ENCODE measurements at places on chromosomes 11 and 22.
A peak's percentile ranks its signal among the peaks of the same experiment; 100 is the strongest.

DNA sequence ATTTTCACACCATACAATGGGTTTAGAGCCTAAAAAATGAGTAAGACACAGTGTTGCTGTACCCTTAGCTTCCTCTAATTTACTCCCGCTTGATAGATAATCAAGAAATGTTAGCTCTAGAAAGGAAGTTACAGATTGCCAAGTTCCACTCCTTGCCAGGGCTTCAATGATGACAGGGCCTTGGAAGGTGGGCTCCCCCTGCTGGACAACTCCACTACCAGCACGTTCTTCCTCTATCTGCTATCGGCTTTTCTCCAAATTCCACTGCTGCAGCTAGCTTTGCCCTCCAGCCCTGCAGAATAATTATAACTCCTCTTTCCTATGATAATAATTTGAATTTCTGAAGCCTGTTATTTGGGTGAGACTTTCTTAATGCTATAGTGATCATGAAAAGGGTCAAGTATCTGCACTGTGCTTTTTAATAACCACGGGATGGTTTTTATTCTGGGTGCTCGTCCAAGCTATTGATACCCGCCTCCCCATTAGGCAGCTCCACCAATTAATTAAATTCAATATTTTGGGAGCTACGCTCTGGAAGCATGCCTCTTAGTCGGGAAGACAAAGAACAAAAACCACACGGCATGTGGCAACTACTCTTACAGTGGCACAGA is 9.0 kb downstream of the SYN3 start:
- peak; percentile 31 for DNase-seq

DNA sequence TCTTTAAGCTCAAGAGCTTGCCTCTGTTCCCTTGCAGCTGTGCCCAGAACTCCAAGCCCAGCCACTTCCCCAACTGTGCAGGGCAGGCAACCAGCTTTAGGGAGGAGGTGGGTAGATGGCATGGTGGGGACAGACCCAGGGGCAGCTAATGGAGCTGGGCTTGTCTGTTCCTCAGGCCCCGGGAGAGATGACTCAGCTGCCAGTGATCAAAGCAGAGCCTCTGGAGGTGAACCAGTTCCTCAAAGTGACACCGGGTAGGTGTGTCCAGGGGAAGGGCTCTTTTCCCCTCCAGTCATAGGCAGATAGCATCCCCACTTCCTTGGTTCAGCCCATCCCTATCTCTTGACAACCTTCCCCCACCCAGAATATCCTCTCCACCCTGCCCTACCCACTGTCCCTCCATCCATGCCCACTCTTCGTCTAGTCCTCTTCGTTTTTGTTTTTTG is 32.4 kb downstream of the CREB3L1 start:
- no peak for DNase-seq

- DNase-seq: no peak
Measured at GRCh38 chr11:62140304-62141110, 16.7 kb downstream of the INCENP start.

- no peak for DNase-seq
Measured at GRCh38 chr11:10639350-10639749, 54.2 kb downstream of the IRAG1 start.

DNA sequence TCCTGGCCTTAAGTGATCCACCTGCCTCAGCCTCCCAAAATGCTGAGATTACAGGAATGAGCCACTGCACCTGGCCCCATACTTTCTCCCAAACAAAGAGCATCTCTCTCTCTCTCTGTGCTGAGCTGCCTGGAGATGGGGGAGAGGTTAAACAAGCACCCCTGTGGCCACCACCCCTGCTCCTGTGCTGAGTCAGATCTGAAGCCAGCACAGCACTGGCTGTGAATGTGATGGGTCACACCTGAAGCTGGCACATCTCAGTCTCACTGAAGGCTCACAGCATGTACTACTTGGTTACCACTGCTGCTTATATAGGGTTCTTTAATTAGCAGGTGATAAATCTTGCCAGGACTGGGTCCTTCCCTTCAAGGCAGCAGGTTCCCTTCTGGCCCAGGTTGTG is 10.8 kb upstream of the WEE1 start:
- no peak for DNase-seq

DNA sequence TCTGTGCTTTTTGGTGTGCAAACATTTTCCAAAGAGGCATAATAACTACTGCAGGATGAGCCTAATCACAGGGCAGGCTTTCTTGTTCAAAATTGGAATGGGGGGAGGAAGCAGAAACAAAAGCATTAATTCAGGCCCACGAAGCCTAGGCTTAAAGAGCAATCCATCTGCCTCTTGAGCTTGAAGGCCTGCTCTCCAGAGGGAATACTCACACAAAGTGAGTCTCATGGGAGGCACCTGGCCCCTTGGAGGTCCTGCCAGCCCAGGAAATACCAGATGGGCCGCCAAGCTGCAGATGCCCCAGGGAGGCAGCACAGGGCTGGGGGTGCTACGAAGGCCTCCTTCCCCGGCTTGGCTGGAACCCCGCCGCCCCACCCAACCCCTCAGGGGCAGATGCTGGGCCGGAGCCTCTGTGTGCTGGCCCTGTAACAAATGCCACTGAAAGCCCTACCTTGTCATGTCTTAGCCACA is 39.3 kb upstream of the COMT start:
- DNase-seq: no peak

GRCh38 chr11:90823446-90823845 is 600.6 kb upstream of the CHORDC1 start:
- no peak for DNase-seq

GRCh38 chr22:22164541-22165272 is 79.9 kb upstream of the VPREB1 start:
- no peak for DNase-seq

DNA sequence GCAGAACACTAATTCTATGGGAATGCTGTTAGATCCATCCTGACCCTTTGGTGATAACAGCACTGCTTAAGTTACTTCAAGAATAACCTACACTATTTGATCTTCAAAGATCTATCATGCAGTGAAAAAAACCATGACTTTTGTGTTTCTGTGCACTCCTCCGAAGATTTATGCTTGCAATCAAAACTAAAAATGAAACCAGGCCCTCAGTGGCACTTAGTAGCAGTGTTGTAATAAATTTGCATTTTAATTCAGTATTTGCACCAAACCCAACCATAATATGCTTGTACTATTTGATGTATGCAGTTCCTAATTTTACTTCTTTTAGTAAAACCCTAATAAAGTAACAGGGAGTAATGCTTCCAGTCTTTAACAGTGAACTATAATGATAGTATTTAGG is 130.7 kb downstream of the SOX6 start:
- no peak for DNase-seq

- no peak for DNase-seq
Measured at GRCh38 chr11:35334385-35335090, 84.8 kb downstream of the SLC1A2 start.

GRCh38 chr11:69089258-69089657 is 40.5 kb downstream of the TPCN2 start:
- no peak for DNase-seq

DNA sequence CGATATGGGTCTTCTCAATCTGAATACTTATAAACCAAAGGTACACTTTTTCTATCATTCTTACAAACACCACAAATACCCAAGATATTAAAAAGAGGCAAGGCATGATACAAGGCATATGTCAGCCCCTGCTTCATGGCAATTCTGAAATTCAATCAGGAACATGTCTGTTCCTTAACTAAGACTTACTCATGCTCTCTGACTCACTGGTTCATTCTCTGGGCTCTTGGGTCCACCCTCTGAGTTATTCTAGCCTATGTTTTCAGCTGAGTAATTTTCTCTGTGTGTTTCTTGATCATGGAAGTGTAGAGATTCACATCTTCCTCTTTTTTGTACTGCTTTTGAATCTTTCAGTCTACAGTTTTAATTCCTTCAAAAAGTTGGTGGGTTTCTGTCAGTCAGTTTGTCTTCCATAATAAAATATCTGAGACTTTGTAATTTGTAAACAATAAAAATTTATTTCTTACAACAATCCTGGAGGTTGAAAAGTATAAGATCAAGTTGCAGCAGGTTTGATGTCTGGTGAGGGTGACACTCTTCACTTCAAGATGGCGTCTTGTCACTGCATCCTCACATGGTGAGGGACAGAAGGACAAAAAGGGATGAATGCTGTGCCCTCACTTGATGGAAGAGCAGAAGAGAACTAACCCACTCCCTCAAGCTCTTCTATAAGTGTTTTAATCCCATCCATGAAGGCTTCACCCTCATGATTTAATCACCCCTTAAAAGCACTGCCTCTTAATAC is 211.7 kb downstream of the FAM76B start:
- DNase-seq: no peak

DNA sequence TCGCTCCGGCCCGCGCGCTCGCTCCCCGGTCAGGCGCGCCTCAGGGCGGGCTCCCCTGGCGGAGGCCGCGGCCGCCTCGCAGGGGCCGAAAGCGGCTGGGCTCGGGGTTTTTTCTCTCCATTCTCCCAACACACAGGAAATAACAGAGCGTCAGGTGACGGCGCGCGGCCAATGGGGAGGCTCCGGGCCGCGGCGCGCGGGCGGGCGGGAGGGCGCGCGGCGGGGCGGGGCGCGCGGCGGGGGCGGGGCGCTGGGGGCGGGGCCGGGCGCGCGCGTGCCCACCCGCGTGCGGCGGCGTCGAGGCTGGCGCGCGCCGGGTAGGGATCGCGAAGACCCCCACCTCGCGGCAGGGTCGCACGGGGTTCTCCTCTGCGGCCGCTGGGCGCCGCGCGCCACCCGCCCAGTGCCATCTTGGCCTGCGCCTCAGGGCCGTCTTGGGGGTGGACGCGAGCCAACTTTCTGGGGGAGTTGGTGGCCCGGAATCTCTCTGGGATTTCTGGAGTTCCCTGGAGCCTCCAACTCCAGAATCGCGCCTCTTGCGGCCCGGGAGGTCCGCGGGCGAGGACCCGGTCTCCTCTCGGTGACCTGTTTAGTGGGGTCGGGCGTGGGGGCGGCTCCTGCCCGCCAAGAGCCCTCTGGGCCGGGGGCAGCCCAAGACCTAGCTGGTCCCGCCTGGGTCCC is at the start of gene TCF20:
TCF20 (minus strand) TSS at position 144 of the 681 bp plus-strand sequence. CDS start 55,348 bp downstream, outside the sequence.
- peak; percentile 60 for DNase-seq

GRCh38 chr11:9840460-9841004 is 176.7 kb downstream of the SWAP70 start:
- DNase-seq: no peak

DNA sequence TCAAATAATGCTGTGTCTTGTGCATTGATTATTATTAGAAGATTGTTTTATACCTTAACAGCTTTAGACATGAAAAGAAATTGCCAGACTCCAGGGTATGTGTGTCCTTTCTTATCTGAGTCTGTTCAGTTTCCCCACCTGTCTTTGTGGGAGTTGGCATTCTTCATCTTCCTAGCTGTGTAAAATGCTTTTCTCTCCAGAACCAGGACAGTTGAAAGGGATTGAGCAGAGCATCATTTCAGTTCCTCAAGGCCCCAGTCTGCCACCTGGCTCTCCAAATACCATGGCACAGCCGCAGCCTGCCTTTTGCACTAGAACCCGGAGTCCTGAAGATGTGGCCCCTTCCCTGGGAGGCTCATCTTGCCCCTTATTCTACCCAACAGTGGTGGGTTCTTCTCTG is 851.9 kb downstream of the NTM start:
- DNase-seq: no peak

DNA sequence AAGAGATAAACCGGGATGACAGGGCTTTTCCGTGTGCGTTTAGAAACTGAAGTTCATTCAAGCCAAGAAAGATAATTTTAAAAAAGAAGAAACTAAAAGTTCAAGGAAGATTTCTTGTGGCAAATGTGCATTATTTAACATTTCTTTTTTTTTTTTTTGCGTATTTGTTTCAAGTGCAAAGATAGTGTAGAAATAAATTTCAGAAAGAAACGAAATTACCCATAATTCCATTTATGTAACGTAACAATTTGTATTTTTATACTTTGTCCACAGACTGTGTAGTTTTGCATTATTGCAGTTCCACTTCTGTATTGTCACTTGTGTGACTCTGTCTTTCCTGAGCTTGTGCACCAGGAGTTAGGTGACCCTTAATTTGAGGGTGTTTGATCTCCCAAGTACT is 24.0 kb downstream of the SNAP29 start:
- DNase-seq: no peak

- no peak for DNase-seq
Measured at GRCh38 chr11:14687943-14688627, 44.5 kb downstream of the PDE3B start.

DNA sequence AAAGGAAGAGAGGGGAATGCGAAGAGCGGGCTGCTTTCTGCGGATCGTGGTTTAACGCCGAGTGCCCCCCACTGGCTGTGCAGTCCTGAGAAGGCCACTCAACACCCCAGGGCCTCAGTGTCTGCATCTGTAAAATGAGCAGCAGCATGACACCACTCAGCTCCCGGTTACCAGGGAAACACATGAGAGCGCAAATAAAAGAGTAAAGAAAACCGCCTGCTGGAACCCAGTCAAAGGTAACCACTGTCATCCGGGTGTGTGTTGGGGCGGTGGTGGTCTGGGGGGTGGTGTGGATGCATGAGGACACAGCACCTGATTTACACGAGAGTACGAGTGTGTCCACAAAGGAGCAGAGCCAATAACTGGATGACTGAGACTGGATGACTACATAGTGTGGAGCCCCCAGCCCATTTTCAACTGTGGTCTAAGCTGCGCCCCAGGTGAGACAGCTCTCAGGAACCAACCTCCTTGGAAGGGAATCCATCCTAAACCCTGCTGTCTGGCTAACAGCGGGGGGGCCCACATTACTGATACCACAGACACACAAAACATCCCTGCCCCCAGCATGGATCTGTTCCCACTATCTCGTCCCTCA is 5.7 kb downstream of the CELSR1 start:
- DNase-seq: no peak

DNA sequence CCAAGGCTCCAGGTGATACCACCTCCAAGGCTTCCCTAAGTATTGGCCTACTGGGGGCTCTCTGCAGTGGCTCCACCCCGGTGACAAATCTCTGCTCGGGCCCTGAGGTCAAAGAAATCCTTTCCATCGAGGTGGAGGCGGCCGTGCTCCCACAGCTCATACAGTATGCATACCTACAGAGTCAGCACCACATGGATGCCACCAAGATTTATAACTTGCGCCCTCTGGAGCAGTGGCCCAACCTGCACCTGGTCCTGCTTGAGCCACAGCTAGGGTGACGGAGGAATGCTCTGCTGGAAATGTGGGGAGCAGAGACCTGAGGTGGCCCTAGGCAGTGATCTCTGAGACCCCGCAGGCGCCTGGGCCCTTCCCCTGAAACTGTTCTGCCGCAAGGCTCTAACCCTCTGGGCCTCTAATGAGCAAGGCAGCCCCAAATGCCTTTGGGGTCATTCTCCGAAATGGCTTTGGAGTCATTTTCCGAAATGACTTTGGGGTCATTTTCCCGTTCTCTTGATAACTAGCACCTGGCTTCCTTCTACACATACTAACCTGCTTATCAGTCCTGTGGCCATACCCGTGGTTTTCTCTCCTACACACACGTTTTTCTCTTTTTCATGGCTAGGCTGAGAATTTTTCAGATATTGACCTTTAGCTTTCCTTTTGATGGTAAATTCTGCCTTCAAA is 33.9 kb downstream of the TMEM45B start:
- DNase-seq: no peak

- no peak for DNase-seq
Measured at GRCh38 chr11:83299681-83300080, 13.5 kb upstream of the CCDC90B start.
